DND-41 (cell line): ENCODE measurements at places on chromosomes 3 and 15.

DNA sequence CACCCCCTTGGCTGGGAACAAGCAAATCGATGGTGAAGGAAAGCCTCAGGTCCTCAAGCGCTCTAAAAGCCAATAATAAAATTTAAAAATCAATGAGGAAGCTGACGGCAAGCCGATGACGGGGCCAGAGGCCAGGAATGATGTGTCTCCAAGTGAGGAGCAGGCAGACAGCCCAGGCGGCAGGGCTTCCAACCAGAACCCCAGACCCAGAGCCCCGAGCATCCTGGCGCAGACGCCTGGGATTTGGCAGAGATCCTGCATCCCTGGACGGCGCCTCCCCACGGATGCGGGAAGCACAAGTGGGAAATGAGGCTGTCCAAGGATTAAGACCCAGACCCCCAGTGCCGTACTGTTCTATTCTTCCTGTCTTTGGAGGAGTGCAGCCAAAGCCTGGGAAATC lies 123.0 kb upstream of the PROK2 start:
- DNase-seq = no peak
- no peaks in the 10 kb centered on the region for H3K27me3 ChIP-seq
- H3K27ac ChIP-seq = no peak overlapping the region
- no peaks in the 10 kb centered on the region for H3K36me3 ChIP-seq
- no peak overlapping the region for H3K4me3 ChIP-seq

- H3K4me1 ChIP-seq = no peaks in the 10 kb centered on the region
- H3K27ac ChIP-seq = no peak overlapping the region
- no peaks in the 10 kb centered on the region for H3K27me3 ChIP-seq
These were observed 83.5 kb upstream of the BCL6 start for GRCh38 chr3:187828579-187829452.

DNA sequence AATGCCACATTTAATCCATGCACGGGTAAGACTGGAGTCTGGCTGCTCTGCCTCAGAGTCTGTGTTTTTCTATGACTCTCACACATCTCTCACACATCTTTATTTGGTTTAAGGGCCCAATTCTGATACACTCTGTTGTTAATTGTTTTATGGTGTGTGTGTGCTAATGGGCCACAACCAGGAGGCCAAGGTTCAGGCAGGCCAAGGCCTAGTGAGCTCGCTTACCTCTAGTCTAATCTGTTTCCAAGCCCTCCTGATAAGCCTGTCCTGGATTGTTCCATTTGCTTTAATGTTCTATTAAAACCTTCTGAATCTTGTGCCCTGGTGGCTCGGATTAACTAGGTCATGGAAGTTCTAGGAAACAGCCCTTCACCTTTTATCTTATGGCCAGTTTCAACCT lies 445.4 kb upstream of the DPH6 start:
- no peak for DNase-seq
- H3K27me3 ChIP-seq = no peaks in the 10 kb centered on the region
- no peaks in the 10 kb centered on the region for H3K36me3 ChIP-seq
- no peaks in the 10 kb centered on the region for H3K4me1 ChIP-seq

DNA sequence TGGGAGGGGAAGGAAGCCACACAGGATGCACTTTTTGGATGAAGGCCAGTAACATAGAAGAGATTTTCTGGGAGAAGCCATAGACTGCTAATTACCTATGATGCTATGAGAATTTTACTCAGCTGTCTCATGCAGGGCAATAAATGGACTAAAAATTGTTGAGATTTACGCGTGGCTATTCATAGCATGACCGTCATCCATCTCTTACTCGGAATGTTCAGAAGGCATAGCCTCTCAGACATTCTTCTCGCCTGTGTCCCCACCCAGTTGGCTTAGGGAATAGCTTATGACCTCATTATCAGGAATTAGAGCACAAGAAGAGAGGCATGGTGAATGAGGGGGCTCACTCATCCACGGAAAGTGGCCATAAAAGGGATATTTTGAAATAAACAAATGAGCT lies 107.9 kb upstream of the ATP10A start:
- no peaks in the 10 kb centered on the region for H3K27me3 ChIP-seq
- H3K27ac ChIP-seq = no peak overlapping the region
- H3K4me1 ChIP-seq = no peaks in the 10 kb centered on the region

GRCh38 chr3:177714945-177715344 lies 517.7 kb upstream of the TBL1XR1 start:
- no peak for DNase-seq
- no peaks in the 10 kb centered on the region for H3K36me3 ChIP-seq
- no peak overlapping the region for H3K4me3 ChIP-seq
- H3K4me1 ChIP-seq = no peaks in the 10 kb centered on the region; the same call in 1 of the 2 replicates
- no peak overlapping the region for H3K27ac ChIP-seq

DNA sequence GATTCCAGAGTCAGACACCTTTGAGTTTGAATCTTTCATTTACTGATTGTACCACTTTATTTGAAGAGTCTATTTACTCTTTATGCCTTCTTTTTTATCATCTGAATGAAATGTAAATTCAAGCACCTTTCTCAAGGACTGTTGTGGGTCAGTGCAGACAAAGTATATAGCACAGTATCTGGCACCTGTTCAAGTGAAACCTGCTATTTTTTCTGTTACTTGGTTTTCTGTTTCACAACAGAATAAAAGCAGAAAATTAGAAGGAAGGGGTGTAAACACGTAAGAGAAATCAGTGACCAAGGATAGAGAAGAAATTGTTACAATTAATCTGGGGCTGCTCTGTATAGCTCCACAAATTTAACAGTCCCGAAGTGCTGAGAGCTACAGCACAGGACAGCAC lies 357.4 kb downstream of the RSL24D1 start:
- H3K36me3 ChIP-seq = no peaks in the 10 kb centered on the region
- no peak overlapping the region for H3K27ac ChIP-seq
- no peak for DNase-seq

- no peaks in the 10 kb centered on the region for H3K27me3 ChIP-seq
- no peak for DNase-seq
- H3K4me3 ChIP-seq = no peak overlapping the region
- no peaks in the 10 kb centered on the region for H3K4me1 ChIP-seq
- no peak overlapping the region for H3K27ac ChIP-seq
- H3K36me3 ChIP-seq = no peaks in the 10 kb centered on the region
These were observed 29.4 kb downstream of the AADAC start for GRCh38 chr3:151843275-151843674.

- H3K27ac ChIP-seq = no peak overlapping the region
- no peak for DNase-seq
- H3K36me3 ChIP-seq = no peaks in the 10 kb centered on the region
- H3K4me1 ChIP-seq = no peaks in the 10 kb centered on the region
- H3K27me3 ChIP-seq = no peaks in the 10 kb centered on the region
These were observed 19.5 kb downstream of the UBXN7 start for GRCh38 chr3:196412704-196413103.

DNA sequence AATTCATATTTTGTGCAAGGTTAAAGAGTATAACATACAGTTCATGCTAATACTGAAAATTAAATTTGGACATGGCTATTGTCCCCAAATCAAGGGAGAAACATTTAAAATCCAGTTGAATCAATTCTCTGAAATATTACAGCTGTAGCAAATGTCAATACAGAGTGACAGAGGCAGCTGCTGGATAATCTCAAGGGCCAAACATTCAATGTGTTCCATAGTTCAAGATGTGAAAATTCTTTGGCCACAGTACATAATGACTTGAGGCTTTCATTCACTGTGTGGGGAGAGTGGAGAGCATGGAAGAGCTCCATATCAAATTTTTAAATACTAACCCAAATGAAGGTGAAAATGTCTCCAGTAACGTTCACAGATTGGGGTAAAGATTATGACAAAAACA lies 1192.8 kb upstream of the CADM2 start:
- no peak overlapping the region for H3K27ac ChIP-seq
- no peak for DNase-seq
- H3K4me1 ChIP-seq = no peaks in the 10 kb centered on the region
- H3K4me3 ChIP-seq = no peak overlapping the region
- H3K36me3 ChIP-seq = no peaks in the 10 kb centered on the region

- no peak overlapping the region for H3K27ac ChIP-seq
- no peaks in the 10 kb centered on the region for H3K27me3 ChIP-seq
- H3K4me3 ChIP-seq = no peak overlapping the region
- no peak for DNase-seq
These were observed 394.8 kb downstream of the SI start for GRCh38 chr3:164683489-164683888.
